ENCODE measurements at places on chromosomes 2 and 18.

- no peak for DNase-seq
Observed at GRCh38 chr2:119255760-119256581, 32.3 kb downstream of the STEAP3 start.

DNA sequence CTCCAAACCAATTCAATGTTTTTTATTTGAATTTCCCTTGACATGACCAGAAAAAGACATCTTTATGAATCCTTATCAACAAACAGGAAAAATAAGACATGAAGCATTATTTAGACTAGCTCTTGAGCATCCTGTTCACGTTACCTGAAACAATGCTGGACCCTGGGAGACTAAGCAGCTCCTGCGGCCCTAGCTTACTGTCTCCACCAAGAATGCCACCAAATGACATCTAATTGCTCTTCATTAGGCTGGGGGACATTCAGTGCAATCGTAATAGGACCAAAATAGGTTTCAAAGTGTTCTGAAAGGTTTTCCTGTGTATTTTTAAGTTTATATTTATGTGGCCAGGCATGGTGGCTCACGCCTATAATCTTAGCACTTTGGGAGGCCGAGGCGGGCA, 25.5 kb downstream of the NFE2L2 start:
- DNase-seq = no peak

DNA sequence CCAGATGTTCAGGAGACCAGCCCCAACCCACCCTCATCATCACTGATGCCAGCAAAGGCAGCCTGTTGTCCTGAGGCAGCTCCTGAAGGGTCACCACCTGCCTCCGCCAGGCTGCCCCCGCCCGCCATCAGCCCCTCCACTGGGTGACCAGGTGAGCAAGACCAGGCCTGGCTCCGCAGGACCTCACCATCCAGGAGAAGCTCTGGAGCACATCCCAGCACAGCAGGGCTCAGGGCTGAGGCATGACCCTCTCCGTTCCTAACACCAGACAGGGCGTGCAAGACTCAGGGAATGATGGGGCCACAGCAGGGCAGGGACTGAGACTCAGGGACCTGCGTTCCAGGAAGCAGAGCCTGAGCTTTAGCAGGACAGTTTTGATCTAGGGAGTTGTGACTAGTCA, 218.8 kb upstream of the RAB6C start:
- no peak for DNase-seq

DNA sequence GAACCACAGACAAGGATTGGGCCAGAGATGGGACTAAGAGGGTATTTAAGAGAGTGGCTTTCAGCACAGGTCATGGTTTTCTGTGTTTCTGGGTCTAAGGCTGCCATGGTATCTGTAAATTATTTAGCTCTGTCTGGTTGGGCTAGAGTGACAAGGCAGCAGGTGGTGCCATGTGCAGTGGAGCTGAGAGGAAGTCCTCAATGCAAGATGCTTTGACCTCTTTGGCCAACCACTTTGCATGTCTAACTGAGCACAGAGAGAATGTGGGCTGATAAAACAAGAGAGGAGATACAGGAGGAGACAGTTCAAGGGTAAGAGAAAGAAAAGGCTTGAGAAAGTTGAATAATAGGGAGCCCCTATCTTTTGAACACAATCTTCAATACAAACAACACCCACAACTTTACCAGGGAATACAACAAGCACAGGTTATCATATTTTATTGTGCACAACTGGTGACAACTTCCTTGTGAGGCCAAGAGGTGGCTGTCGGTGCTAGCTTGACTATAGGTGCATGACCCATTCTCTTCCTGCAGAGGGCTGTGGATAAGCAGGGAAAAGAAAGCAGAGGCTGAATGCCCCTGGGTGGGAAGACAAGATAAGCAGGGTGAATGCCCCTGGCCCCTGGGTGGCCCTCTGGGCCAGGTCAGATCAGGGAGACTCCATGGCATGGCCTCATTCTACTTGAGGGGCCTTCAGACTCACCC, 12.3 kb downstream of the FLACC1 start:
- no peak for DNase-seq

- no peak for DNase-seq
Observed at GRCh38 chr2:171386627-171387026, 47.2 kb downstream of the METTL8 start.

- DNase-seq = no peak
Observed at GRCh38 chr2:233056961-233057605, 3.1 kb upstream of the INPP5D start.

- no peak for DNase-seq
Observed at GRCh38 chr2:15200581-15200980, 360.6 kb downstream of the NBAS start.

DNA sequence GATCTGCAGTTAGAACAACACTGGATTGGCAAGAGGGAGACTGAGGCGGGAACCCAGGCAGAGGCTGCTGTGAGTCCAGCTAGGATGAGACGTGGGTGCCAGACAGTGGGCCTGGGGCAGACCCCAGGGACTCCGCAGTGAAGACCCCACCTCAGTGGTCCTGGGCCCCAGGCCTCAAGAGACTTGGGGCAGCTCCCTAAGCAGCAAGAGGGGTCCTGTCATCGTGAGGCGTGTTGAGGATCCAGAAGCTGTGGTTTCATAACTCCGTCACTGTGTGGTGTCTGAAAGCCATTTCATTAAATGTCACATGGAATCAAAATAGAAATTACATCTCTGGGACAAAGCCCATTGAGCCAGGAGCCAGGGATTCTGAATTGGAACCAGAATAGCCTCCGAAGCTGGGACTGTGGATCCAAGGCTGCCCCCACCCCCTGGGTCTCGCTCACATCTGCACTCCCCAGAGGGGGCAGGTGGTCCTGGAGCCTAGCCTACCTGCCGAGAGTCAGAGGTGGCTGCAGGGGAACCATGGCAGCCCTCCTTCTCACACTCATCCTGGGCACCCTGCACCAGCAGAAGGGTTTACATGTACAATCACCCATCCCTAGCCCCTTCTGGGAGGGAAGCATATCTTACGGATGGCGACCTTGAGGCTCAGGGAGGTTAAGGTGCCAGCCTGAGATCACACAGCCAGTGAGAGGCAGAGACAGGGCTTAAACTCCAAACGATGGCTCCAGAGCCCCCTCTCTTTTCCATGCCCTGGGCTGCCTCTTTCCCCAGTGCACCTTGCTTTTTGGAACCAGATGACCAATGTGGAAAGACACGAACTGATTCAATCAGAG, 23.2 kb downstream of the RRM2 start:
- DNase-seq = no peak

- no peak for DNase-seq
Observed at GRCh38 chr2:159217676-159218075, 68.8 kb downstream of the WDSUB1 start.

DNA sequence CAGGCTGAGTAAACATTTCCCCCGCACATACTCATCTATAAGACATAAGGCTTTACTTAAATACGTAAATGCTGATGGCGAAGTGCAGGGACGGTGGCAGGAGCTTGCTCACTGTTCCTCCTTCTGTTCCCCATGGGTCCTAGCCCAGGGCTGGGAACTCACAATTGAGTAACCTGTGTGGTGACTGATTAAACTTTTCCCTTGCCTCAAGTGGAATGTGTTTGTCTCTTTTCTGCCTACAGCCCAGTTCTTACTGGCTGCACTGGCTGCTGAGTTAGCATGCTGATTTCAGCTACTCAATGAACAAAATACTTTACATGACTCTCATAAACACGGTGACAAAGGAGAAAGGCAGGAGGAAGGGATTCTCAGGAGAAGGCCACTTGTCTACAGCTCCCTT, 87.3 kb downstream of the MARCO start:
- DNase-seq = no peak

DNA sequence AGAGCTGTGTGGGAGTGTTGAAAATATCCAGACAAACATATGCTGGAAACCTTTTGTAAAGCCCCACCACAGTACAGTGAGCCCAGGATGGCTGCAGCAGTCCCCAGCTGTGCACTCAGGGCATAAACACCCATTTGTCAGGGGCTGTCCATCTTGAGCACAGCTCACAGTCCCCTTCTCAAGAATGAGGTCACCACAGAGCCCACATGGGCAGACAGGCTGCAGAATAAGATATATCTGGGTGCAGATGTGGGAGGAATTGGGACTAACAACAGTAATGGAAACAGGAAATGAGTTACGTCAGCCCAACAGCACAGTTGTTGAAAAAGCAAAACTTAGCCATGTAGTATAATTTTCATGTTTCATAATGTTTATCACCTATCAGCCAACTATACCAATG, 219.6 kb downstream of the ETAA1 start:
- DNase-seq = no peak
